ENCODE measurements at places on chromosomes 3 and 15.

DNA sequence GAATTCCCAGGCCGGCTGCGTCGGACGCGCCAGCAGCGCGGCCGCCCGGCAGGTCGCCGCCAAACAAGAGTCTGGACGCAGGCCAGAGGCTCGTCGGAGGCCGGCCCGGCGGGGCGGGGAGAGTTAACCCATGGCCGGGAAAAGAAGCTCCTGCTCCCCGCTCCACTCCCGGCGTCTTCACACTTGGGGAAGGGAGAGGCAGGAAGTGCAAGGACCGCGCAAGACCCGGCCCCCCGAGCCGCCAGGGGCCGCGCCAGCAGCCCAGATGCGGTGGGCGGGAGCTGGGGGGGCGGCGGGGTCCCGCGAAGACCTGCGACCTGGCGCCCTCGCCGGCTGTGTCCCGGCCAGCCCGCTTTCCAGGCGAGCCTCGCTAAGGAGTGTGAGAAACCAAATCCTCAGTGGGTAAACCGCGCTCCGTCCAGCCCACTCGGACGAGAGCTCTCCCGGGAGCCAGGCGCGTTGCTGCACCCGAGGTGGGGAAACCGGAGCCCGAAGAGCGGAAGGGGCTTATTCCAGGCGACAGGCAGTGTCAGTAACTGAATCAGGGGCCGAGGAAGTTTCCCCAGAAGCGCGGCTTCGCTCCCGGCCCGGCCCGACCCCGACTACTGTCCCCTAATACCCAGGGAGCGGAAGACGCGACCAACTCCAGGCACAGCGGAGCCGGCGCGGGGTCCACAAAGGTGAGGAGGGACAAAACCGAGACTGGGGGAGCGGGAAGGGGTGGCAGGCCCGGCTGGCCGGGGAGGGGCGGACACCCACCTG is 721 bp downstream of the ADAMTS7 start:
- DNase-seq: no peak

DNA sequence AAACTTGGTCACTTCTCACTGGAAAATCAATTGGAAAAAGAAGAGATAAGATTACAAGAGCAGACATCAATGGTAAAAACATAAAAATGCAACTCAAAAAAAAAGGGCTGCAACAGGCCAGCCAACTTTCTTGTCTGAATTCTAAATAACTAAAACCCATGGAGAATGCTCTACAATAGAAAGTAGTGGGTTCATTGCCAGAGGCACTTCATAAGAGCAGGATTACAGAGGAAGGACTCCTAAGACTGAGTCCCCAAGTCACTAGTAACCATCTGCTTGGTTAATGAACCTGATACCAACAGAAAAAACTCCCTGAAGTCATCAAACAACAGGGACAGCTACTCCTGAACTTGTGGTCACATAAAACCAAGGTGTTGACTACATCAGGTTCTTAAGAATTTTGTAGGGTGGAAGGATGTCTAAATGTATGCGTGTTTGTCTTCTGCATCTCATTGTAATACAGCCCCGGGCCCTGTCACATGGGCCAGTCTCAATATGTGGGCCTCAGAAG is 148.6 kb downstream of the IMPG2 start:
- DNase-seq: no peak

DNA sequence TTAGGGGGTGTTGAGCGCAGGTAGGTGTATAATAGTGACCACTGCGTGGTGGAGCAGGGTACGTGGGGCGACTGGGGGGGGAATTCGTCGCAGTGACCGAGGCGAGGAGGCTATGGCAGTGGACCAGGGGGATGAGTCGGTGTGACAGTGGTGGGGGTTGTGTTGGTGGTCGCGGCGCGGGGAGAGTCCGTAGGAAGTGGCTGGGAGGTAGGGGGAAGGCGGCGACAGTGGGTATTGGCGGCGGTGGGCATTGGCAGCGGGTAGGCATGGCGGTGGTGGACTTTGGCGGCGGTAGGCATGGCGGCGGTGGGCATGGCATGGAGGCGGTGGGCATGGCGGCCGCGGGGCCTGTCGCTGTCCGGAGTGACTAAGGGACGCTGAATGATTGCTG is 739 bp downstream of the SNRPN start:
- DNase-seq: peak; percentile 73

- no peak for DNase-seq
These were observed 316.4 kb downstream of the MCTP2 start for GRCh38 chr15:94547711-94548110.

DNA sequence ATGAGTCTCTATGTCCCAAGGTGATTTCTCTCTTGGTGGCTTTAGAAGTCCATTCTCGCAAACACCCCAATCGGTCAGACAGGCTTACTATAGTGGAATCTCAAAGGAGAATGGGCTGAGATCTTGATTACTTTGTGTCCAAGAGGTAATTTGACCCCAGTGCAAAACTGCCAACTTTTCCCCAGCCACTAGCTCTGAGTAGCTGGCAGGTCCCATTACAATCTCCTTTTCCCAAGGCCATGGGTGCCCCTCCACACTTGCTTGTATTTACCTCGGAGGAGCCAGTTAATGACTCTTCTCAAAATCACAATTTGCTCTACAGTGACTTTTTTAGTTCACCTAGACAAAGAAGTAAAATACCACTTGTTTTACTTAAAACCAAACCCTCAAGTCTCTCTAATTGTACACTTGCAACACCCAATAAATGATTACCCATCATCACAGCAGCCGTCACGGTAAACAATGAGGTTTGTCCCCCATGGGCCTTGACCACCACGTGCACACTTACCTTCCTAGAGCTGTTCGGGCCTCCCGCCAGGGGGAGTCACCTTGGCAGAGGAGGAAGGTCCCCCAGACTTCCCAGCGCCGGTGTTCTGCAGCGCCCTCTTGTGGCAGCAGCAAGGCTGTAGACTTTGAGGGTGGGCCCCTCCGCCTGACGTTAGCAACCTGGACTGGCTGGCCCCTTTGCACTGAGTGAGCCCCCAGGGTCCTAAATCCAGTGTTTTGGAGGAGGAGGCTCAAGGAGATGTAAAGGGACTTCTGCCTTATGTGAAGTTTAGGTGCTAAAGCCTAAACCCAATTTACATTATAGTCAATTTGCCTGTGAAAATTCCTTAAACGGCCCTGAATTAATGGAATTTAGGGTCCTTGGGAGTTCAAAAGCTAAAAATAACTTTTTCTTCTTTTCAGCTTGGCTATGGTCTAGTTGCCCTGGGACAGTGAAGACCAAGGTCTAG is 18.7 kb upstream of the HDAC11 start:
- DNase-seq: no peak

- DNase-seq: no peak
These were observed 11.1 kb downstream of the DPH3 start for GRCh38 chr3:16253601-16254000.

- DNase-seq: no peak
These were observed 4.3 kb upstream of the RBP2 start for GRCh38 chr3:139480585-139480984.

DNA sequence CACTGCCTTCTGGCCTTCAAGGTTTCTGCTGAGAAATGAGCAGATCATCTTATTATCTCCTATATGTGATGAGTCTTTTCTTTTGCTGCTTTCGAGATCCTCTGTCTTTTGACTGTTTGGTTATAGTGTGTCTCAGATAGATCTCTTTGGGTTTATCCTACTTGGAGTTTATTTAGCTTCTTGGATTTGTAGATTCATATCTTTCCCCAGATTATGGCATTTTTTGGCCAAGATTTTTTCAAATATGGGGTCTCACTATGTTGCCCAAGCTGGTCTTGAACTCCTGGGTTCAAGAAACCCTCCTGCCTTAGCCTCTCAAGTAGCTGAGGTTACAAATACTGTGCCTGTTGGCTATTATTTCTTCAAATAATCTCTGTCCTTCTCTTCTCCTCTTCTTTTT is 150.3 kb downstream of the PDE8A start:
- no peak for DNase-seq
